HS-5 (cell line): ENCODE measurements at places on chromosomes 4 and X.
A peak's percentile ranks its signal among the peaks of the same experiment; 100 is the strongest.

DNA sequence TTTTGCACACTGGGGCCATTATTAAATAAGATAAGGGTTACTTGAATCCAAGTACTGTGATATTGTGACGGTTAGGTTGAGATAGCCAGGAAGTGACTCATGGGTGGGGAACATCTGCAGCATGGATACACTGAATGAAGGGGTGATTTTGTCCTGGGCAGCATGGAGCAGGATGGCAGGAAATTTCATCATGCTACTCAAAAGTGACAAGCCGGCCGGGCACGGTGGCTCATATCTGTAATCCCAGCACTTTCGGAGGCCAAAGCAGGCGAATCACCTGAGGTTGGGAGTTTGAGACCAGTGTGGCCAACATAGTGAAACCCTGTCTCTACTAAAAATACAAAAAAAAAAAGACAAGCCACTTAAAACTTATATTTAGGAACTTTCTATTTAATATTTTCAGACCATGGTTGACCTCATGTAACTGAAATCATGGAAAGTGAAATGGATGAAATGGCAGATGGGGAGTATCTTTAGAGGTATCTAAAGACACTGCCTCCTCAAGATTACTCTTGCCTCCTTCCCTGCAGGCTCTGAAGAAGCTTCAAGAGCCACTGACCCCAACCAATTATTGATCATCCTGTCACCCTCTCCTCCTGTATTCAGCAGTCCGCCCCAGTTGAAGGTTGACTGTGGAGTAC, 3.9 kb upstream of the TRIM60 start:
- peak; percentile 15 for DNase-seq

GRCh38 chr4:42396361-42396751, 932 bp upstream of the SHISA3 start:
- no peak for DNase-seq

- no peak for DNase-seq
Observed at GRCh38 chrX:68935362-68935761, 106.5 kb downstream of the EFNB1 start.

DNA sequence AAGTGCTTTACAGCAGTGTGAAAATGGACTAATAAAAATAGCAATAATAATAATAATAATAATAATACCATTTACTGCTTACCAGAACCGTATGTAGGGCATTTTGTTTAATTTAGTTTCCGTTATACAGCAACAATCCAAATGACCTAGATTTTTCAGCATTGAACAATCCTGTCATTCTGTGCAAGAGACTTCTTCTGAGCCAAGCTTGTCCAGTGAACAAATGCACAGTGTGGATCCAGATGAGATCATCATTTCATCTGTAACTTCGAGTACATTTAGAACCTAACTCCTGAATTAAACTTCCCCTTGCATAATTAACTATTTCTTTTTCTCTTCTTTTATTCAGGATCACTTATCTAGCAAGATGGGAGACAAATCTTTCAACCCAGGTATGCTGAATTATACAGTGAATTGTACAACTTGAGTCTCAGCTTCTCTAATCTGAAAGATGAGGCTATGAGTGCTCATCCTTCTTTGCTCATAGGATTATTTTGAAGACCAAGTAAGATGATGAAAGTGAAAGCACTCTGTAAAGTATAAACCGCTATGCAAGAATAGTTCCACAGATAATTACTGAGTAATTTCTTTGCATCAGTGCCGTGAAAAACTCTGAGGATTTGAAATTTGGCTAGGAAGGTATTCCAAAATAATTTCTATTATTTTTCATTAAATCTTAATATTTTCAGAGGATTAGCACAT, 6.6 kb downstream of the CLNK start:
- no peak for DNase-seq

- no peak for DNase-seq
Observed at GRCh38 chrX:35858361-35858760, 60.2 kb downstream of the MAGEB16 start.

GRCh38 chrX:71616672-71617529, 1.4 kb downstream of the CXCR3 start:
- DNase-seq = no peak

DNA sequence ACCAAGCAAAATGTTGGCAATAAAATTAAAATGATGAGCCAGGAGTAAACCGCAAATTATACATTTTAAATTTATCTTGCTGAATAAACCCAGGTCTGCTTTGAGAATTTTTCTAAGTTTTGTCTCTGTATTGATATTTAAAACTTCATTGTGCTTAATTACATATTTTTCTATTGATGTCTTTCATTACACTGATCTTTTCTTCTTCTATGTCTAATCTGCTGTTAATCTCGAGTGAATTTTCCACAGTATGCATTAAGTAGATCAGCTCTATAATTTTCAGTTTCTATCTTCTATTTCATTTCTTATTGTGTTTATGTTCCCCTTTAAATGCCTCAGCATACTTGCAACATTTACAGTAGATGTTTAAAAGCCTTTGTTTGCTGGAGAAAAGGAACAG, 918.7 kb downstream of the FAT4 start:
- DNase-seq = no peak

GRCh38 chrX:96417695-96418094, 266.9 kb upstream of the DIAPH2 start:
- DNase-seq = no peak

DNA sequence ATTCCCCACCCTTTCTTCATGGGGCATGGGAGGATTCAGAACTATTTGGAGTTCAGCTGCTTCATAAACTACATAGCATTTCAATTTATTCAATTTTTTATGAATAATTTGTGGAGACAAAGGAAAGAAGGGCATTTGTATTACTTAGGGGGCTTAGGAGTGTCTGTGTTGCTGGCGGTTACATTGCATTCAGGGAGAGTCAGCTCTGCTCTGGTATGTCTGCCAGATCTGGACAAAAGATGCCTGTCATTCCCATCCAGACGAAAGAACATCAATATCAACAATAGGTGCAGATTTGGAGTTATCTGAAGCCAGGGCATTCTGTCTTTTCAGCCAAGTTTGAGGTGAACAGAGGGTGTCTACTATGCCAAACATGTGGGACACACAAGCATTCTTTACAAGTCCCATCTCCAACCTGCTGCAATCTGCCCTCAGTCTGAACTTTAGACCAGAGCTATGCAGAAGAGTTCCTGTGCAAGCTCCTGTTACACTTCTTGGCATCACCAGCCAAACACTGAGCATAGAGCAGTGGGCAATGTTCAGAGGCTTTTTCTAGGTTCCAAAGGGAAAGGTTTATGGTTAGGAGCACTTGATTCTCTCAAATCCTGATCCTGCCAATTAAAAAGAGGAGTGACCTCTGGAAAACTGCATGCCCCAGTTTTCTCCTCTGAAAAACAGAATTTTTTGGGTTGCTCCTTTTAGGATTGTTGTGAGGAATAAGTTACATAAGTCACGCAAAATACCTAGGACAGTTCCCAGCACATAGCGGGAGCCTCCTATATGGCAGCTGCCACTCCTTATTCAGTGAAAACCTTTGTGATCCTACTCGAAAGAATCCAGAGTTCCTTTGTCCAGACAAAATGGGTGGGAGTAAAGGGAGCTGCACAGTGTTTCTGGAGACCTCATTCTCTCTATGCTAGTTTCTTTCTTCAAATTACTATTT, 719.5 kb upstream of the SLIT2 start:
- no peak for DNase-seq

GRCh38 chrX:28850955-28851354, 263.7 kb downstream of the IL1RAPL1 start:
- no peak for DNase-seq

DNA sequence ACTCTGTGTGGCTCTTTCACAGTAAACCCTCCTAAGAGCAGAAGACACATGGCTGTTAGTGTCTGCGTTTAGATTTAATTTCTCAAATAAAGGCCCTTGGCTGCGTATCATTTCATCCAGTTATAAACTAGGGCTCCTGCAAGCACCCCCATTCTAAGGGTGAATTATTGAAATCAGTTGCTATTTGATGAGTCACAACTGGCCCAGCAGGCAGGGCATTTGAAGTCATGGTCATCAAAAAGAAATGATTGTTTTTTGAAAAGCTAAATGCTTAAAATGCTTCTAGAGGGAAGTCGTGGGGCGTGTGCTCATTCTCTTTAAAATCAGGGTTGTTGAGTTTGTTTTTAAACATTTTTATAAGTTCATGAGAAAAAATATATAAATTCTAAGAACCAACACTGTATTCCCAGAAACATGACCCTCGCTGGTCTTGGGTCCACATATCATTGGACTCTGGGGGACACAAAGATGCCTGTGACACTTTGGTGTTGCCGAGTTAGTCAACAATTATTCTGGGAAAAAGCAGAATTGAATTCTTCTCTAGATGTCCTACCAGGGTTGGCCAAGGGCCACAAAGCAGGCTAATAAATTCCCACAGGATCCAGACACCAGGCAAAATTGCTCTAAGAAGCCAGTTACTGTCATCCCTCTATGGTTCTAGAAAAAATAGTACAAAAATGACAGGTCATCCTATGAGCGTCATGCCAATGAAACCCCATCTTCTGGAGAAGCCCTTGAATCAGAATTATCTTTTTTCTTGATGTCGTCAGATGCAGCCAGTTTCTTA, 99.5 kb upstream of the MYOZ2 start:
- DNase-seq = no peak

GRCh38 chrX:47690175-47690574, 31.2 kb upstream of the UXT start:
- DNase-seq = no peak

DNA sequence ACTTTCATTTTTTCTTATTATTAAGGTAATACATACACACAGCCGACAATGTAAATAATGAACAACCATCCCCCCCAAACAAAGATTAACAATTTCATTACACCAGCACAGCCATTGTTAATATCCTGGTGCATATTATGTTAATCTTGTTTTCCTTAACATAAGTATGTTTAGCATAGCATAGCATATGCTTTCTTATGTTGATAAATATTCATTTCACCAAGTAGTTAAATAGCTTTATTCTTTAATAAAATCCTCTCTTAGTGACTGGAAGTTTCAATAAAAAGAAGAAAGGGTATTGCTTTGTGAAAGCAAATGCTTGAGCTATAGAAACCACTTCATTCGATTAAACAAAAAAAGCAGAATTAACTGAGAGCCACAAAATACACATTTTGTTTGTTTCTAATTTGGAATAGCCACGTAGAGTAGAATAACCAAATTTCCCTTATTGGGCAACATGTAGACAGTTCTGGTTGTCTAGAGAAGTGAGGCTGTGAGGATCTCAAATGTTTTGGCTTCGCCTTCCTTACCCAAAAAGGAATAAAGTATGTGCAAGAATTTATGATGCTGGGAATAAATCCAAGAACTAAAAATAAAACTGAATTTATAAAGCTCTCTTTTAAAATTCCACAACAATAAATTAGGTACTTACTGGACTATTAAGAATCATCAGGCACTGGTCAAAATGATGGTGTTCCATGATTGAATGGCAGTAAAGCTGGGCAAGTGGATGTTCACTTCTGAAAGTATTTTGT, 118.0 kb downstream of the PDE5A start:
- DNase-seq = no peak

DNA sequence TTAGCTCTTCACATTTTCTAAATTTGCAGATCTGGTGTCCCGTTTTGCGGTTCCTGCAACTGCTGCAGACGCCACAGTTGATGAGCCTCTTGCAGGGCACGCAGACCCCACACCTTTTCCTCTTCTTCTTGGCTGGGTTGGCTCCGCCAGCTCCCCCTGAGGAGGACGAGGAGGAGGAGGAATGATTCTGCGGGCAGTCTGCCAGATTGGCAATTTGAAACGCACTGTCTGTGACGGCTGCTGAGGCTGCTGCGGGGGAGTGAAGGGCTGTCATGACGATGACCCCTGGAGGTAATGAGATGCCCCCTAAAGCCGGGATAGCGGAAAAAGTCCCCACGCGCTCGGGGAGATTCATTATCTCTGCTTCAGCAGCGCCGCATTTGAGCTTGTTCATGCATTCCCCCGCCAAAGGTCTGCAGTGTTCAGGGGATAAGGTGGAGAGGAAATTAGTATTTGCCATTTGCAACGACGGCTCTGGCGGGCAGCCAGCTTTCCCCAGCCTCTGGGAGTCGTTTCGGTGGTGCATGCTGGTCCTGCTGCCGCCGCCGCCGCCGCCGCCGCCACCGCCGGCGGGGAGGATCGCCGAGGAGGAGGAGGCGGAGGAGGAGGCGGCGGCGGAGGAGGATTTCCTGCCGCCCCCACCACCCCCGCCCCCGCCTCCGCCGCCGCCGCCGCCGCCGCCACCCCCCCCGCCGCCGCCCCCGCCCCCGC, 3.8 kb downstream of the CXXC4 start:
- peak; percentile 16 for DNase-seq

GRCh38 chr4:150363721-150364688, 217.9 kb upstream of the MAB21L2 start:
- DNase-seq = no peak

DNA sequence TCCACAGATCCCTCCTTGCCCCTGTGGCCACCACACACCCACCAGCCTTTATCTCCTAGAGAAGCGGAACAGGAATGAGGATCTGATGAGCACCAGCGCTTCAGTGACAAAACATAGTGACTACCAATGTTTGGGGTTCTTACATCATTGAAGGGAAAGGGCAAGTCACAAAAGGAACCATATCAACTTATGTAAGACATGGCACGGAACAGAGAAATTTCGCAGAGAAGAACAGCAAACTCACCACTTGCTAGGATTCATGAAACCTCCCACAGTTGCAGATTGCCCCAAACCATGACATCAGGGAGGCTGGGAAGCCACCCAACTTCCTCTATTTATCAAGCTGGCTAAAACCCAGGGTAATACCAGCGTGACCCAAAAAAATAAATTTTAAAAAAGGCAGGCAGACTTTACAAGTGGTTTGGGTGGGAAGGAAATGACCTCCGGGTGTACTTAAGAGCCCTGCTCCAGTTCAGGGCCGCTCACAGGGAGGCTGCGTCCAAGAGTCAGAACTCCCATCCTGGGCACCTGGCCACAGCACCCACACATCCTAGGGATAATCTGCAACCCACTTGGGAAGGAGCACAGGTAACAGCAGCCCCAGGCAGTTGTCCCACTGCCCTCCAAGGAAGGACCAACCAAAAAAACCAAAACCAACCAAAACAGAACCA, 36.0 kb downstream of the ADGRG2 start:
- no peak for DNase-seq

DNA sequence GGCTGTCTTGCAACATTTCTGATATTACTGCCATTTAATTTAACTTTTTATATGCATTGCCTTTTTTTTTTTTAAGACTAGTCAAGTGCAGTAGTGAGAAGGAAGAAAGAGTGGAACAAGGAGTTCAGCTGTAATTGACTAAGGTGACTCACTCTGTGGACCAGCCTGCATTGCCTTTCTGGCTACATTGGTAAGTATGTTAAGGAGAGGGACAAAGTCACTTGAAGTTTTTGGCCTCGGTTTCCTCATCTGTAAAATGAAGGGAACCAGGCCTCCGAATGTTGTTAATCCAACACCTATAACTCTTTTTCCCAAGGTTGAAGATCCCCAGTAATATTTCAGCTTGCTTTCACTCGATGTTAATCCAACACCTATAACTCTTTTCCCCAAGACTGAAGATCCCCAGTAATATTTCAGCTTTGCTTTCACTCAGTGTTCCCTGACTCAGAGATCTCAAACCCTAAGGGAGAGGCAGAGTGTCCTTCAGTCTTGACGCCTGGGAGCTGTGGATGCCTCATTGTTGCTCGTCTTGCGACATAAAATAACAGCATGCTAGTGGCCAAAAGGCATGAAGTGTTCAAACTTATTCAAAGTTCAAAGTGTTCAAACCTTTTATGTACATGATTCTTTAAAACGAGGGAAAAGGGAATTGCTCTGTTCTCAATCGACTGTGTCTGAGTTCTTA, 102.0 kb downstream of the SORBS2 start:
- DNase-seq = no peak
